ENCODE measurements at places on chromosomes 5 and 9.

GRCh38 chr5:173645437-173645807 is 29.0 kb upstream of the BOD1 start:
- DNase-seq, result no peak

GRCh38 chr9:107489144-107489673 is 360 bp downstream of the KLF4 start:
- DNase-seq, result no peak

GRCh38 chr9:98986866-98987651 is 43.4 kb downstream of the COL15A1 start:
- DNase-seq, result no peak

DNA sequence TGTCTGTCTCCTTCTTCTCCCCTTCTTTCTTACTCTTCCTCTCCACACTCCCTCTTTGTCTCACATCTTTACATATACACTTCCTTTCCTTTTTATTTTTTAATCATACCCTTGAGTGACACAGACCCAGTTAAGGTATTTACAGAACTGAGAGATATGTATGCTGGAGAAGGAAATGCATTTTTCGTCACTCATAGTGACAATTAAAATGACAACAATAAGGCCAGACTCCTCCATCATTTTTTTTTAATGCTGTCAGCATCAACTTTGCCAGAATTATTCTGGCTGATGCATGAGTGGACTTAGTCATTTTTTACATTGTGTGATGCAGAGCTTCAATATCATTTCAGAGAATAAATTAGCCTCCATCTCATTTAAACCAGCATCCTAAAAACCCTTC is 272.9 kb downstream of the TMEM38B start:
- no peak for DNase-seq

DNA sequence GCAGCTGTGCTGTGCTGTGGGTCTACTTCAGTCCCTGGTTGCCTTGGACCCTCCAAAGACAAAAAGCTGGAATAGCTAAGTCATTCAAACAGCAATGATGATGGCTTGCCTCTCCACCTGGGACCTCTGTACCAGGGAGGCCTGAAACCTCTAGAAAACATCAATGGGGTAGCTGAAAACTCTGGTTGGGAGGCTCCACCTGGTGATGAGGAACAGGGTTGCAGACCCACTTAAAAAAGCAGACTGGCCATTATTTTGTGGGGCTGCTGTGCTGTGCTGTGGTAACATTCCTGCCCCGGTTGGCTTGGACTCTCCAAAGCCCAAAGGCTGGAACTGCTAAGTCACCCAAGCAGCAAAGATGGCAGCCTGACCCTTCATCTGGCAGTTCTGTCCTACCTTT is 839.3 kb upstream of the ARRDC3 start:
- DNase-seq, result no peak

- DNase-seq, result no peak
Measured at GRCh38 chr9:80326105-80326504, 754.3 kb downstream of the TLE4 start.

- DNase-seq, result no peak
Measured at GRCh38 chr5:176366232-176366894, 1.1 kb downstream of the ARL10 start.

GRCh38 chr9:14058325-14058688 is 255.6 kb downstream of the NFIB start:
- DNase-seq, result no peak

- no peak for DNase-seq
Measured at GRCh38 chr5:89930591-89931392, 478.8 kb downstream of the CETN3 start.

DNA sequence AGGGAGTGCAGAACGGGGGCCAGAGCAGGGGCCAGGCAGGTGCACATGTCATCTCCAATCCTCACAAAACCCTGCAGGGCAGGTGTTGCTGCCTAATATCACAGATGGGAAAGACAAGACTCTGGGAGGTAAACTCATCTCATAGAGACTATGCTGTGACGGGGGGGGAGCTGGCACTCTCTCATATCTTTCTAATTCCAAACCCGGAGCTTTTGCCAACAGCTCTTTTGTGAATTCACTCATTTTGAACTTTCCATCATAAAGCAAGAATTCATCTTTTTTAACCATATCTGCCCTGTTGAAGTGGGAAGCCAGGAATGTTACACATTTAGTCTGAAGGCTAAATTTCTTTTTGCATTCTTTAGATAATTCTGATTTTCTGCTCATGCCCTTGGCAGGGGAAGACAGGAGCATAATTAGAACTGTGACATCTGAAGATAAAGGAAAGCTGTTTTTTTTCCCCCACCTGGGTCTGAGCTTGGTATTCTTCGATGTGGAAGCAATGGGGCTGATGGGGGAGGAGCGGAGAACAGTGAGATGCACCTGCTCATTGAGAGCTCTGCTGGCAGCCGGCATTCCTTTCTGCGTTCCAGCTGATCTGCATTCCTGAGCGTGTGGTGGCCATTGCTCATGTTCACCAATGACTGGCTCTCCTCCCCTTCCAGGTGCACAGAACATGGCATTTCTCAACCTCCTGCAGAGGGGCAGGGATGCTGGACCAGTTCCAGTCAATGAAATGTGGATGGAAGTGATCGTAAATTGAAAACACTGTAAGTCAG is 159.2 kb downstream of the NSG2 start:
- DNase-seq, result no peak

DNA sequence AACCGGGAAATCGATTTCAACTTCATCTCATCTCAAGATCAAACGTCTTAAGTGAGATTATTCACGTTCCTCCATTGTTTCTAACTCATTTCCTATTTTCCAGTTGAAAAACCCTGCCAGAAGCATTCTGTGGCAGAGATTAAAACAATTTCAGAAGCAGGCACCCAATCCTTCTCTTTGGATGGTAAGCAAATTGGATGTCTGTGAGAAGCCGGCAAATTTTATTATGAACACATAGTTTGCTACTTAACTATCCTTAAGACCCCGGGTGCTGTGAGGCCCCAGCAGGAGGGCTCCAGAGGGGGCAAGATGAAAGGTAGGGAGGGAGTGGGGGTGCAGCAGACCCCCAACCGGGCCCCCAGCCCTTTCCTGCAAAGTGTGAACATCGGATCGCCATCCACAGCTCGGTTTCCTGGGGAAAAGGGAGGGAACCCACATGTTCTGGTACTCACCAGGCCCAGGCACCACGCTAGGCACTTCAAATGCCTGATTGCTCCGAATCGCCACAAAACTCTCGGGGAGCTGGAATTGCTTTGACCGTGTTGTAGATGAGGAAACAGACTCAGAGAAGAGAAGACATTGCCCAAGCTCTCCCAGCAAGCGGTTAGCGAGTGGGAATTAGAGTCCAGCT is 167.1 kb upstream of the MVB12B start:
- no peak for DNase-seq

DNA sequence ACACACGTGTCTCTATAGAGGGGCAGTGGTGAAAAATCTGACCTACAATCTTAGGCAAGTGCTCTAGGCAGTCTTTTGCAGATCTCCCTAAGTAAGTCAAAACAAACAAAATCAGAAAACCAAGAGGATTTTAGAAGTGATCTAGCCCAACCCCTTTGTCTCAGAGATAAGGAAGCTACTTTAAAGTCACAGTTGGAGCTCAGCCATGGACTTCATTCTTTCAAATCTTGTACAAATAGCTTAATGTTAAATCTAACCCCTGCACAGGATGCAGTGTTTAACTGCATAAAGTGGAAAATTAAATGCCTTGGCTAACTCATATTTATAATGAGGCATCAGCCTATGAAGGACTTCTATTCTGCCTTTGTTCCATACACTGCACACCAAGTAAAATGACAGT is 135.1 kb upstream of the RFX3 start:
- DNase-seq, result no peak

- no peak for DNase-seq
Measured at GRCh38 chr5:122703203-122703602, 71.7 kb upstream of the SNX2 start.

DNA sequence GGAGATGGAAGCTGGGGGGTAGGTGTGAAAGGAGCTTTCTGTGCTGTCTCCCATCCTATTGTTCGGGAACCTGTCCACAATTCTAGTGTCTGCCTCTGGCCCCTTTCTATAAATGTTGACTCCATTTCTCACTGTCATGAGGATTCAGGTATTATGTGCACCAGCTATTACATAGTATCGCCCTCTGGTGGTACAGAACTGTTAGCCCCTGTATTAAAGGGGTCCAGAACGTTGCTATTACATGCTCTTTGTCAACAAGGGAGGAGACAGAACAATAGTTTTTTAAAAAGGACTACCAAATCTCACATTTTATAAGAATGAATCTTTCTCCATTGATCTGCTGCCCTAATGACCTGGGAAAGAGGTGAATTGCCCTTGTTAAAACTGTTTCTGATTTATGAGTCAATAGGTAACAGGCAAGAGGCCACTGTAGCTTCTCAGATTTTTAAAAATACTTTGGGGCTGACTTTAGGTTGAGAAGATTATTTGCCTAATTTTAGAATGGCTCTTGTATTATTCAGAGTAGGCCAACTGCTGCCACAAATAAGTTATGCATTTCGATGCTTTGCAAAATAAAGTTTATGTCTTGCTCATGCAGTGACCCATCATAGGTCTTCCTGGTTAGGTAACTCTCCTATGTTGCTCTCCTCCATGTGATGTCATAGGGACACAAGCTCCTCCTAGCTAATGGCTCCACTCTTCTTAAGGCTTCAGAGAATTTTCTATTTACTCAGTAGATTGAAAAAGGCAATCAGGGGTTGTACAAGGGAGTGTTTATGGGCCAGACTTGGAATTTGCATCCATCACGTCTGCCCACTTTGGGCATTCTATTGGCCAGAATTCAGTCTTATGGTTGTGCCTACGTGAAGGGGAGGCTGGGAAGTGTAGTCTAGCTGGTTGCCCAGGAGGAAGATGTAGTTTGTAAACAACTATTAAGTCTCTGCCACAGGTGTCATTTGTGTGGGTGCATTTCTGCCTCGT is 20.8 kb downstream of the DCANP1 start:
- no peak for DNase-seq

DNA sequence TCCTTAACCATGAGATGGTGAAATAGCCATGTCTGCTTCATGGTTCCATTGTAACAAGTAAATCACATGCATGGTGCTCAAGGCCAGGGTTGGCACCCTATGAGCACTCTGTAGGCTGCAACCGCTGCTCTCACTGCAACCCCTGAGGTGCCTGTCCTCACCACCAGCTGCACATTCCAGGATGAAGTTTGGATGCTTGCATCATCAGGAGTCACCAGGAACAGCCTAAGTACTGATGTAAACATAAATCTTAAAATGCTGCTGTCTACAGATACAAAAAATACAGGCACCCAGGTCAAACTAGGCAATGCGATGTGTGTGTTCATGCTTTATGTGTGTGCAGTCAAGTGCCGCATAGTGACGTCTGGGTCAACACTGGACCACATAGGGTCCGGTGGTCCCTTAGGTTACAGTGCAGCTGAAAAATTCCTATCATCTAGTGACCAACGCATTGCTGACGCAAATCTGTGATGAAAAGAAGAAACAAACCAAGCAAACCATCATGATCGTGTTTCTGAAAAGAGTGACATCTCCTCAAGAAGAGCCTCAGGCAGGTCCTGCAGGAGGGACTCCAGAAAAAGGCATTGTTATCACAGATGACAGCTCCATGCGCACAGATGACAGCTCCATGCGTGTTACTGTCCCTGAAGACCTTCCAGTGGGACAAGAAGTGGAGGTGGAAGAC is 234.8 kb downstream of the AUH start:
- DNase-seq, result no peak

GRCh38 chr9:10173561-10173960 is 439.2 kb downstream of the PTPRD start:
- no peak for DNase-seq

DNA sequence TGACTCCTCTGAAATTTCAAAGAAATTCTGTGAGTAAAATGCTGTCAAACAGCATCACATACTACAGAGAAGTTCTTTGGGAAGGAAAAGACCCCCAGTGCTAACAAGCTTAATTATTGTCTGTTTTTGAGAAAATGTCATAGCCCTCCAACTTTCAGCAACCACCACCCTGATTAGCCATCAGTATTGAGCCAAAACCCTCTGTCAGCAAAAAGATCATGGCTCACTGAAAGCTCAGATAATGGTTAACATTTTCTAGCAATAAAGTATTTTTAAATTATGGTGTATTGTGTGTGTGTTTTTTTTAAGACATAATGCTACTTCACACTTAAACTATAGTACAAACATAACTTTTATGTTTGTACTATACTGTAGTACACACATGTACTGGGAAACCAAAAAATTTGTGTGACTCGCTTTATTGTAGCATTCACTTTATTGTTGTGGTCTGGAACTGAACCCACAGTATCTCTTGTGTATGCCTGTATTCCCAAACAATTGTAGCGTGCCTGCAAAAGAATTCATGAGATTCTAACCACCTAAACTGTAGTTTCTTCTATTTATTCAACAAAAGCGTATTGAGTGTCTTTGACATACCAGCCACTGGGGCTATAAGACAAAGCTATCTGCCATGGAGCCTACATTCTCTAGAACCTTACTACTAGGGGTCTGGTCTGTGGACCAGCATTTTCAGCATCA is 31.6 kb downstream of the TLE4 start:
- DNase-seq, result no peak

DNA sequence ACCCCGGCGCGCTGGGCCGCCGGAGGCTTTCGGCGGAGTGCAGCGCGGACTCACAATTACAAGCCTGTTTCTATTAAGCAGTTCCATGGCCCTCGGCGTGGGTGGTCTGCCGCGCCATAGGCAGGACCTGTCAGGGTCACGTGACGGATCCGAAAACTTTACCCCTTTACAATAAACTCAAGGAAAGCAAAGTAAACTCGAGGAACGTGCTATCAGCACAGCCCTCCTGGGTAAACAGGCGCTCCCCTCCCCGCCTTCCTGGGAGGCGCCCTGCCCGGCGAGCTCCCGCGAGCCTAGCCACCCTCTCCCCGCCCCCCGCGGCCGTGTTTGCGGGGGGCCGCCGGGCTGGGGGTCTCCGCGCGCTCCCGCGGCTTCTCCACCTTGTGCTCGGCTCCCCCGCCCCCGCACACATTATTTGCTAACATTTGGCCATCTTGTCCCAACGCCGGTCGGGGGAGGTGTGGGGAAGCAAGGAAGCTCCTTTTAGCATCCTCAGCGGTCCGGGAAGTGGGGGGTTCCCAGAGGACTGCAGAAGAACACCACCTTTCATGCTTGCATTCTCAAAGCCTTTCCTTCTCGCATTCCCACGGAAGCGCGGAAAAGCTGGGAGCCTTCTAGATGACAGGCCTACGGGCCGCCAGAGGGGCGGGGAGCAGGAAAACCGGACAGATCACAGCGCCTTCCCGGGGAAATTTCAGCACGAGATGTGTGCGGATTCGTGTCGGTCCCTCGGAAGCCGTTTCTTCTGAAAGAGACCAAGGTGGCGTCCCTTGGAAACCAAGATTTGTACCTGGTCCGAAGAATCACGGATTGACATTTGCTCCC is at the start of gene PTCH1:
Gene PTCH1, minus strand, starts transcription at position 238 of the 825 bp plus-strand sequence.
- peak; percentile 56 for DNase-seq

GRCh38 chr5:92678640-92679039 is 902.4 kb downstream of the NR2F1-AS1 start:
- DNase-seq, result no peak

- no peak for DNase-seq
Measured at GRCh38 chr9:123267481-123268198, 746 bp downstream of the STRBP start.

All from activated CD4-positive, alpha-beta T cell treated with anti-CD3 and anti-CD28 coated beads, Interleukin-2, amount 50 U/mL, for 48 hours (primary cell).